ENCODE measurements at places on chromosomes 16 and 17. TPM values are rescaled to one million over a fixed set of nuclear protein-coding genes. Genes with fewer than 3 reads are reported as not detected.

Gene HBQ1
- total RNA-seq: not detected

Gene NGFR
- total RNA-seq: not detected

Gene CDH11
- total RNA-seq: 12.1 TPM

Gene MLX
- 33.3 TPM for total RNA-seq

Gene CCL1
- total RNA-seq: not detected

Gene TMEM231
- total RNA-seq: 4.0 TPM

Gene MT4
- not detected for total RNA-seq

Gene HYDIN
- not detected for total RNA-seq

Gene COPZ2
- total RNA-seq: 15.9 TPM

Gene LAT
- 2.7 TPM for total RNA-seq

Gene WFIKKN1
- not detected for total RNA-seq

Gene LPO
- not detected for total RNA-seq

Gene TBC1D3I
- not detected for total RNA-seq

Gene MYL4
- 2.6 TPM for total RNA-seq

Gene MEAK7
- 26.2 TPM for total RNA-seq

Gene CX3CL1
- total RNA-seq: 5.1 TPM

Gene NECAB2
- not detected for total RNA-seq

Gene TMEM204
- total RNA-seq: 53.5 TPM

All from mammary microvascular endothelial cell (primary cell).